ENCODE measurements at places on chromosomes 4 and X.
A peak's percentile ranks its signal among the peaks of the same experiment; 100 is the strongest.

- DNase-seq, result no peak
These were observed 106.8 kb upstream of the FAM47A start for GRCh38 chrX:34238896-34239295.

- DNase-seq, result no peak
These were observed 252.7 kb upstream of the KCNIP4 start for GRCh38 chr4:22201256-22201655.

DNA sequence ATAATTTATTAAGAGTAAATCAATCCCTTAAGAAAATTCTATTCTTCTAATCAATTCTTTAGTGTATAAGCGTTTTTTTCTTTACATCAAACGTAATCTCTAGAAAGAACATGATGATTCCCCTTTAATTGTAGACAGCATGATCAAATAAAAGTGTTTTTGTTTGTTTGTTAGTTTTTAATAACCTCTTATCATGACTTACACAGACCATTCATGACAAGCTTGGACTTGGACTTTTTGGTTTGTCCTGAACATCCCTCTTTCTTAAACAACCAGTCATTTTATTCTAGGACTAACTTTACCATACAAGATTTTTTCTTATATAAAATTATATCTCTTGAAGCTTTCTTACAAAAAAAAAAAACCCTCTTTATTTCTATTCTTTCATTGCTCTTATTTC lies 344.6 kb upstream of the SPOCK3 start:
- DNase-seq, result no peak

GRCh38 chr4:72712997-72713396 lies 144.0 kb upstream of the ADAMTS3 start:
- no peak for DNase-seq

DNA sequence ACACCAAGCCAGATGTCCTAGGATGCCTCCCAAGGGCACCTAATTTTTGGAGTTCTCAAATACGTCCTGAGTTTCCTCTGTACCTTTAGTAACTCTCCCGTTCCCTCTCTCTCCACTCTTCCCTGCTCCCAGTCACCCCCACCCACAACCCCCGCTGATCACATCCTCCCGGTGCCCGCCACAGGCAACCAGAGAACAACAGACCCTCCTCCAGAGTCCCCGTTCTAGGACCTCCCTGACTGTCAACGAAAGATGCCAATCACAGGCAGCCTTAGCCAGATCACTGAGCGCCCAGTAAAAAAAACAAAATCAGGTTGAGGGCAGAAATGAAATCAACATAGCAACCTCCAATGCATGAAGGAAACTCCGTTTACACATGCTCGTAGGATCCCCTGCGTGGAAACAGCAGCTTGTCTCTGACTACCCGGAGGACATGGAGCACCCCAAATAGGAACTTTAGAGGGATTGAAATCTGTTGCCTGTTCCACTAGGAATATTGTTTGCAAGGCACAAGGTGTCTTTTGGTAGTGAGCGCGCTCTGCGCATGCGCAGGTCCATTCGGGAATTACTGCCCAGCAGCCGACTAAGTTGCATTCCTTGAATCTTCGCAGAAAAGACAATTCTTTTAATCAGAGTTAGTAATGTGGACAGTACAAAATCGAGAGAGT lies at the start of gene GABRB1:
Gene GABRB1 (plus strand): TSS at position 557 of the 668 bp plus-strand sequence.
- no peak for DNase-seq

DNA sequence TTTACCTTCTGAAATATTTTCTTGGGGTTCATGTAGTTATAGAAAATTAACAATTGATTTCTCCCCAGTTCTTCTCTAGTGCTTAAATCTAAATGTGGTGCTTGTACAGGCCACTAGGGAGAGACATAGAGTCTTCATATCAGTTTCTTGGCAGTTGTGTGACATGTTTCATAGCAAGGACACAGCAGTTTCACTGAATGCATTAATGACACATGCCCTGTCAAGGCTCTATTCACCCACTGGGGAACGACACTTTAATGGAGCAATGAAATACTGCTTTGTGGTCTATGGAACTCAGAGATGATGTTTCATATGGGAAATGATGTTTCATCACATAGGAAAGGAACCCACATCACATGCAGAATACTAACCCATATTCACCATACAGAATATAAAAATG lies 2.8 kb downstream of the VEGFC start:
- DNase-seq, result no peak

DNA sequence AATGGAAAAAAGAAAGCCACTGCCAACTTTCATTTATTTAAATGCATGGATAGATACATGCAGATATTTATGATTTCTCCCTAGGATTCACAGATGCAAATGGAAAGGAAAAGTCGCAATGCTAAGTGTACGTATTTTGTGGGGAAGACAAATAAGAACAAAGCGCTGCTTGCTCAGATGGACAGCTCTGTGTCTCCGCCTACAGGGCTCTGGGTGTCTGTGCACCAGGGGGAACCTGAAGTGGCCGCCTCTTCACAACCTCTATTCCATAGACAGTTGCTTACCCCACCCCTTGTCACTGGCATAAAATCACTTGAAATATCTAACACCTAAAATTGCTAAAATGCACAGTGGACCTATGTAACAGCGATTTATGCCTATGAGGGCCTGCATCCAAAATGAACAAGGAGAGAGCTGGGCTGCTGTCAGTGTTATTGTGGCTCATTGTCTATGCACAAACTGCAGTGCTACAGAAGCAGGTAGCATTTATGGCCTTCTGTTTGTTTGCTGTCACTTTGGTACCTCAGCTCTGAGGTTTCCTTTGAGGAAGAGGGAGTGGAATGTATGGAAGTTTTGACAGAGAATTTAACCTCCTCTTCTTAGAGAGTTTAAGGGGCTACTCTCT lies 58.6 kb upstream of the PAGE1 start:
- peak; percentile 28 for DNase-seq

GRCh38 chr4:15233626-15234025 lies 194.2 kb upstream of the C1QTNF7 start:
- DNase-seq, result no peak

DNA sequence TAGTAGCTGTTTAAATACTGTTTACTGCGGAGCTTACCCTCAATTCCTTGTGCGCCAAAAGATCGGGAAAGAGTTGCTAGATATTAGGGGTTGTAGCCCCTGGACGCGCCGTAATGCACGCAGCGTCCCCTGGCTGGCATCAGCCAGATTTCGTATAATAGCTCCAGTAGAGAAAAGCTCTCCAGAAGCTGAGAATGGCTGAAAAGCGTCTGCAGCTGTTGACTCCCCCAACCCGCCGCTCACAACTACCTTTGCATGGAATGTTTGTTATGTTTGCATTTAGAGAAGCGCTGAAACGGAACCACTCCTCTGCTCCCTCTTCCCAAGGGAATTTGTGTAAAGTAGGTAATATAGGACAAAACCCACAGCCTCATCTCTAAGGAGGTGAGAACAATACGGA lies 3.7 kb downstream of the DOCK11 start:
- no peak for DNase-seq

- no peak for DNase-seq
These were observed 3.7 kb downstream of the LIMCH1 start for GRCh38 chr4:41541687-41542094.

DNA sequence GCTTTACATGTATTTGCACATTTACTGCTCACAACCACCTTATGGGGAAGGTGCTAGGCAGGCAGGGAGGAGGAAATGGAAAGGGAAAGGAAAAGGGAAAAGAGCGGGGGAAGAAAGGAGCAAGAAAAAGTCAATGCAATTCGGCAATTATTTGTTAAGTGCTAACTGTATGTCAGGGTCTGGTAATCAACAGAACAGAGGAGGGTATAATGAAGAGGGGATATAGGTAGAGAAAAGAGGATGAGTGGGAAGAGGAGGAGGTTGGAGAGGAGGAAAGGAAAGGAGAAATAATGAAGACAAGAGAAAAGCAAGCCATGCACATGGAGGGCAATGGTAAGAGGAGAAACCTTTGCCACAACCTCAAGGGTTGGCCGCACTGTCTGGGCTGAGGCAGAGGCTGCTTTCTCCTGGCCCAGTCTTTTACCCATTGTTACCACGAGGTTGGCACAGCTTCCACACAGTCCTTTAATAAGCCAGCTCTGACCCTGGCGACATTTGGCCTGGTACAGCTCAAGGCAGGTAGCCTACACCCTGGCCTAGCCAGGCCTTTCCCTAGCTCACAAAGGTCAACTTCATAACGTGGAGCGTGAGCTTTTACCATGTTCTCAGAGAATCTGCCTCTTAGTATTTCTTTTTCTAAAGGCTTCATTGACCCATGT lies 836 bp downstream of the BTK start:
- DNase-seq, result no peak

GRCh38 chr4:137387924-137388323 lies 144.4 kb downstream of the PCDH18 start:
- no peak for DNase-seq

DNA sequence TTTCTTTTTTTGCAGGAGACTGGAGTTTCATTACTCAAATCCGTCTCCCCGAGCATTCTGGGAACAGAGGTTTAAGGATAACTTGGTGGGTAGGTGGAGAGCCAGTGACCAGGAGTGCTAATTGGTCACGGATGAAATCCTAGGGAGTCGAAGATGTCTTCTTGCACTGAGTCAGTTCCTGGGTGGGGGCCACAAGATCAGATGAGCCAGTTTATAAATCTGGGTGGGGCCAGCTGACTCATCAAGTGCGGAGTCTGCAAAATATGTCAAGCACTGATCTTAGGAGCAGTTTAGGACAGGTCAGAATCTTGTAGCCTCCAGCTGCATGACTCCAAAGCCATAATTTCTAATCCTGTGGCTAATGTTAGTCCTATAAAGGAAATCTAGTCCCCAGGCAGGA lies 741.3 kb downstream of the PCDH7 start:
- no peak for DNase-seq
